ENCODE measurements at places on chromosomes 1 and 21.

DNA sequence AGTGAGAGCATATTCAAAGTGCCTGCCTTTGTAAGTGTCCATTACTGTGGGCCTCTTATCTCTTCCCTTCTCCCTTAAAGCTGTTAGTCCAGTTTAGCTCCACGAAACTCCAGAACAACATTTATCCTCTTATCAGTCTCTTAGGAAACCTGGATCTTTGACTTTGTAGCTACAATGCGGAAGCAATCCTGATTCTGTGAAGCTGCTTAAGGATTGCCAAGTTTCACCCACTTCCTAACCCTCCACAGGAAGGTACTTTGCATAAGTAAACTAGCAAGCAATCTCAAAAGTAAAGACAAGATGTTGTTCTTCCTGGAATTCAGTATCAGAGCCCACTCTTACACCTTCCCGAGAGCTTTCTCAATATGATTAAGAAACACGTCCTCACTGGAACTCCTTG, 164.9 kb upstream of the USP25 start:
- DNase-seq = no peak

- no peak for DNase-seq
These were observed 52.2 kb downstream of the SSBP3 start for GRCh38 chr1:54353959-54354358.

DNA sequence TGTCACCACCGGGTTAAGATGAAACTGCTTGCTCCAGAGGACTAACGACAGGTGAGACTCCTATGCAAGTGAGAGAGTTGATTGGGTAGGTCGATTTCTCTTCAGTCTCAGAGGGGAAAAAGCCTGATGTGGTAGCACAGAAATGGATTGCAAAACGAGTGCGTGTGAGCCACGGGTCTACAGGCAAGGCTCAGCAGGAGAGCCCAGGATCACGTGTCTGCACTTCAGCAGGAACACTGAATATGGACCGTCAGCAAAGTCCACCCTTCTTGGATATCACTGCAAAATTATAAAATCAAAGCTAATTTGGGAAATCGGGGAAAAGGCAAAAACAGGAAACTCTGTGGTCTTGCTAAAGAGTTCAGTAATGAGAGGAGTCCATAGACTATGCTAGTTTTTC, 107.7 kb upstream of the ZNF648 start:
- no peak for DNase-seq

- DNase-seq = no peak
These were observed 16.8 kb downstream of the AZIN2 start for GRCh38 chr1:33097762-33098161.

- no peak for DNase-seq
These were observed 77.7 kb downstream of the KIRREL1 start for GRCh38 chr1:158071138-158071537.

DNA sequence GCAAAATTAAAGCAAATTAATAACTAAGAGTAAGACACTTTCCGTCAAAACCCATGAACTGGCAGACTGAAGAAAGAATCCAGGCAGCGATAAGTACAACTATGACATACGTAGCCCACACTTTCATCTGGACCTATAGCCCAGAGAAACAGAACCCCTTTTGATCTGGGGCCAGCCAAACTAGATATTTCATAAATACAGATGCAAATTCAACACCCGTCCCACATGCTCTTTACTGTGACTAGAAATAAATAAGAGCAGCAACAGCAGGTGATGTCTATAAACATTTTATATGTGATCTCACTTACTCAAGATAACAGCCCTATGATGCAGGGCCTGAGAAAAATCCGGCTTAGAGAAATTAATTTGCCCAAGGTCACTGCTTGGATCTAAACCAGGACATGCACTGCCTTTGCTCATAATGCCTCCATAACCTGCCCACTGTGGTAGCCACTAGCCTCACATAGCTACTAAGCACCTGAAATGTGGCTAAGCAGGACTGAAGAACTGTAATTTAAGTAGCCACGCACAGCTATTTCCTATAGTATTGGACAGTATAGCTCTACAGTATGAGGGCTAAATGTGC, 130.2 kb downstream of the TGFBR3 start:
- DNase-seq = no peak

DNA sequence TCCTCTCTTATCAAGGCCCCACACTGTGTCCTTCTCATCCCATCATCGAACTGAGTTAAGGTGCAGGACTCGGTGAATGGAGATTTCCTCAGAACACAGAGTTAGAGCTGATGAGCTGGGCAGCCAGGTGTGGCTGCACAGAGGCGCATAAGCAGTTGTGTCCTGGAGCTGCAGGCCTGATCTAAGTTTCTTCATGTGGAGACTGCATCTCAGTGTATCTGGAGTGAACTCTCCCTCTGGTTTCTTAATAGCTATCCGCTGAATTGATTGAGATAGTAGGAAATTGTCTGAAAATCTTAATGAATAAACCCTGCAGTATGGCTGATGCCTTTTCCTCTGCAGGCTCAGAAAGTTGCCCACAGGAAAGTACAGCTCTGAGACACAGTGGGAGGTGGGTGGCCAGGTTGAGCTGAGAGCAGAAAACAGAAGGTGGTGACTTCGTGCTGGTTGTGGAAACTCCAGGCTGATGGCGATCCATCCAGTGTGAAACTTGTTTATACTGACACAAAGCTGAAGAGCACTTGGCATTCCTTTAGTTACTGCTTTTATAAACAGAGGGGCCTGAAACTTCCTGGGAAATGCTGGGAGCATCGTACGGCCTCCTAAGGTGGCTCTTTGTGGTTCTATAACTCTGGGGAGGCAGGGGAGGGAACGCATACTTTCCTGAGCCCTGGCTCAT, 67.4 kb upstream of the F3 start:
- no peak for DNase-seq

- DNase-seq = no peak
These were observed 10.4 kb downstream of the PTGFR start for GRCh38 chr1:78501203-78501602.

DNA sequence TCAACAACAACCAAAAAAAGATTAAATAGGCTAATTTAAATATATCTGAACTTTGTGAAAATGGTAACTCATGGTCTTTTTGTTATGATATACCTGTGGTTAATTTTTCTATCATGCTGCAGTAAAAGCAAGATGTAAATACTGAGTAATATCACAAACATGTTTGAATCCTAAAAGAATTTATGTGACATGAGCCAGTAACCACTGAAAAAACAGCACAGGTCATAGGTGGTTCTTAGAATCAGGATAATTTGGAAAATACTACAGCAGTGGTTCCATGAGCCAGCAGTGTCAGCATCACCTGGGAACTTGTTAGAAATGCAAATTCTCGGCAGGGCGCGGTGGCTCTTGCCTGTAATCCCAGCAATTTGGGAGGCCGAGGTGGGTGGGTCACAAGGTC, 4.1 kb downstream of the ATP5IF1 start:
- DNase-seq = no peak

DNA sequence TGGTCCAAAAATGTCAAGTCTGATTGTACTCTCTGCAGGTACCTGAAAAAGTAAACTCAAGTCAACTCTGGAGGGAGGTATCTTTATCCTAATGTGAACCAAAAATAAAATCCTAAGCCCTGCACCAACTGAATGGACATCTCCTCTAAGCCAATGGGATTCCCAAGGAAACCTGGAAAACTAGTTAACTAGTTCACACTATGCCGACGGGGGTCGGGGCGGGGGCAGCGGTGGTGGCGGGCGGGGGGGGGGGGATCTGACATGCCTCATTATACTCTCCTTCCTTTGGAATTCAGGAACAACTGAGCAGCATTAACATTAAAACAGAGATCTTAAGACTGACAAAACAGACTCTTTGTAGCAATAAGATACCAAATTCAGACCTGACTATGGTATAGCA, 452.6 kb upstream of the CAMK1G start:
- DNase-seq = no peak

DNA sequence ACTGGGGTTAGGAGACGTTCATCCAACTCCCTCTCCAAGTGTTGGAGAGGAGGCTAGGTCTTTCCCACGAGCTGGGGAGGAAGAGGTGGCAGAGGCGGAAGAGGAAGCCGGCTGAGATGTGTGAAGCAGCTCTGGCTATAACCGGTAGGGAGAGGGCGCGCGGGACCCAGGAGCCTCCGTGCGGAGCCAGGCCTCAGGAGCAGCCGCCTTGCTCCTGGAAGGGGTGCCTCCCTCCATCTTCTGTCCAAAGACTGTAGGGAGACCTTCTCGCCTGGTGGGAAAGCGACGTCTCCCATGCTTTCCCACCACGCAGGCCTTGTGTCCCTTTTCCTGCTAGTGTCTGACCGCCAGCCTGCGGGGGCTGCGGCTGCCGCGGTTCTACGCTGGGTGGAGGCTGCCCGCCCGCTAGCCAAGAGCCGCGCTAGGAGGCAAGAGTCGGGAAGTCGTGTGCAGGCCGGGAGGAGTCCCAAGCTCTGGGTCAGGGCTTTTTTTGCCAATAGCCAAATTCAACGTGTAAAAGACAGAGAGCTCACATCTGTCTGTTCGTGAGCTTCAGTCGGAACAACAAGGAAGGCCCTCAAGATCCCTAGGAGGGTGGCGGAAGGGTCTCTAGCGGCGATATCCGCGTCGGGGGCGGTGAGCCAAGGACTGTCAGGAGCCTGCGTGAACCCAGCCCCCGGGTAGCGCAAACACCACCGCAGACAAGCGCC, 8.4 kb upstream of the NBPF11 start:
- no peak for DNase-seq

- DNase-seq = no peak
These were observed 1.0 kb downstream of the RAB7B start for GRCh38 chr1:206002160-206002559.

GRCh38 chr1:209869291-209870149, 41.7 kb downstream of the UTP25 start:
- no peak for DNase-seq

GRCh38 chr1:206939841-206940587, 6.3 kb downstream of the PIGR start:
- no peak for DNase-seq

DNA sequence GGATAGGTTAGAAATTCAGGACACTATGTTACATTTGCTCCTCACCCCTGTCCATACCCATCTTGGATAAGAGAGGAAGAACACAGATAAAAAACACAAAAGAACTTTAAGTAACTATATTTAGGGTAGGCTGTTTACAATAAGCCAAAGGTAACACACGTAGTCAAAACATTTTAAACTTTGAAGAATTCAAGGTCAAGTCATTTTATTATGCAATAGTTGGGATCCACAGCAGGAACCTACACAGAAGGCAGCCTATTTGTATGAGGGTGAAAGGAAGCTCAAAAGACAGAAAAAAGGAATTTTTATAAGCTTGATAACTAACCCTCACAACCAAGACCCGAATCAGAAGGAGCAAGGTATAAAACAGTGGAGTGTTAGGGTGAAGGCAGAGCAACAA, 89.6 kb downstream of the ZSWIM5 start:
- DNase-seq = no peak

DNA sequence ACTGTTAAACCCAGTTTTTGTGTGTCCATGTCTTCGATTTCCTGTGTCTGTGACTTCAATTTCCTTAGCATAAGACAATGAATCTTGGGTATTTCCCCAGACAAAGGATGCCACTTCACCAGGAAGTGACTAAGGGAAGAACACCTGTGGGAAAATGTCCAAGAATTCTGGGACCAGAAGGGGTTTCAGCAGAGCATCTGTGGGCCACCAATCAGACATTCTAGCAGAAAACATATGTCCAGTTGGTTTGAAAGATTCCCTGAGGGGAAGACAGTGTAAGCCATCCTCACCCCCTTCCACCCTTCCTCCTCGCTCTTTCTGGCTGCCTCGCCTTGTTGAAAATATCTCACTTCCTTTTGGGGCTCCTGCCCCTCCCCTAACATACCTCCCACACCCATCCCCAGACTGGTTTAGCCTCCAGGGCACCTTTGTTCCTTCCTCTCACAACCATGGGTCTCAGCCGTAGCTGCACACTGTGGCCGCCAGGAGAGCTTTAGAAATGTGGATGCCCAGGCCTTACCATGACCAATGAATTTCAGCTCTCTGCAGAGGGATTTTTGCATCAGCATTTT, 25.5 kb upstream of the IFNAR1 start:
- peak; percentile 28 for DNase-seq

GRCh38 chr1:61616830-61617229, 108.1 kb downstream of the TM2D1 start:
- no peak for DNase-seq

- no peak for DNase-seq
These were observed 44.1 kb upstream of the SLC2A1 start for GRCh38 chr1:43002766-43003165.

DNA sequence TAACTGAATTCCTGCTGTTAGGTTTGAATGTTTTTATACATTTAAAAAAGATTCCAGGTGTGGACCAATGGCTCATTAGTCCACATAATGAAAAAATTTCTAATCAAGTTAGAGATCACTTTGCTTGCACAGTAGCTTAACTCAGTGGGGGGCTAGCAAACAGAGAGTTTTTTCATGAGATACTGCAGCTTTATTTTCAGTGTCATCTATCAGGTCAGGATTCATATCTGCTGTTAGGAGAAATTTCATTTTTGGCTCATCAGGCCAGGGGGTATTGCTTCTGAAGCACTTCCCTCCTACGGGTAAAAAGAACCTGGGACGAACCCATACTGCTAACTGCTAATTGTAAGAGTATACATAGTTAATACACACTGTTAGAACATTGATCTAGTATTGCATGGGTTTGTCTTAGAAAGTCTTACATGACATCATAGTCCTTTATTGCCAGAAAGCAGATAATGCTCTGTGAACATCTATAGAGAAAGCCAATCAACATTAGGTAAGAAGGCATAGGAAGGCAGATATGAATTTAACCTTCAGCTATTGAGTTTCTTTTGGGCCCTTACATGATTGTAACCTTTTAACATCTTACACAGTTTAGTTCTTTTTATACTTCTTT, 38.0 kb downstream of the ADGRL2 start:
- no peak for DNase-seq

GRCh38 chr1:192958871-192959270, 100.3 kb downstream of the UCHL5 start:
- no peak for DNase-seq

- DNase-seq = no peak
These were observed 4.1 kb downstream of the PPT1 start for GRCh38 chr1:40092706-40093639.

DNA sequence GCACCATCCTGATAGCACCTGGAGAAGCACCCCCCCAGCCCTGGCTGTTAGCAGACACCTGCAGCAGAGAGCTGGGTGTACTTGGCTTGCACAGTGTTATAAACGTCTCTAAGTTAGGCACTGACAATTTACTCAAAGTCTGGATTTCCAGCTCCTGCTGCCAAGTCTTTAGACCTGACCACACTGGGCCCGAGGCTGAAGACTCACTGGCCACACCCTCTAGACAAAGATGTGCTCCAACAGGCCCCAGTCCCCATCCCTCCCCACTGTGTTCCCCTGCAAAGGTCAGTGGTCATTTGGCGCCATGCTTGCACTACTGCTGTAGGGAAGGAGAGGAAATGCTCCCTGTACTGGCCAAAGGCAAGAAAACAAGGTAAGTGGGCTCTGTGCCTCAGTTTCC, 31.1 kb downstream of the PADI6 start:
- DNase-seq = no peak

GRCh38 chr1:246658567-246658966, 65.6 kb upstream of the SCCPDH start:
- DNase-seq = no peak

DNA sequence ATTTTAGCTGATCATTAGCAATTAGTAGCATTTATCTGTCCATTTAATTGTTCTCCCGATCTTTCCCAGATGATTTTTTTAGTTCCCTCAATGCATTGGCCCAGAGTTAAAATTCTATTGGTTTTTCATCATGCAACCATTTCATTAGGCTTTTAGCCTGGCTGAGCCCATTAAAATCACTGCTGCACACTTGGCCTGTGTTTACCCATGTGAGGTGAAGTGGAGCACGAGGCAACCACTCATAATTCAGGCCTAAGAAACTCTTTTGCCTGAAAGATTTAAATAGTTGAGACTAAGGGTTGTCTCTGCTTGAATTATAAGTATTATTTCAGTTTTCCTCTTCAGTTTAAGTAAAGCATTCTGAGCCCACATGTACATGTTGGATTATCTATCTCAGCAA, 889.0 kb upstream of the ADGRL4 start:
- DNase-seq = no peak

All from NCI-H226 (cell line).